ENCODE measurements at places on chromosomes 12 and 14. TPM values are rescaled to one million over a fixed set of nuclear protein-coding genes. Genes with fewer than 3 reads are reported as not detected.

SLCO1A2 gene
- 0.21 TPM for total RNA-seq

ANKRD52 gene
- total RNA-seq: 15.9 TPM

BHLHE41 gene
- 1.6 TPM for total RNA-seq

HNF1A gene
- not detected for total RNA-seq

ACSM4 gene
- not detected for total RNA-seq

SERPINA10 gene
- total RNA-seq: not detected

APEX1 gene
- 86.7 TPM for total RNA-seq

MYH7 gene
- not detected for total RNA-seq

SUDS3 gene
- 26.0 TPM for total RNA-seq

B4GALNT1 gene
- 25.6 TPM for total RNA-seq

TAS2R30 gene
- 3.0 TPM for total RNA-seq

SLC39A5 gene
- total RNA-seq: not detected

ADSS1 gene
- total RNA-seq: 2.9 TPM

COL2A1 gene
- total RNA-seq: 0.41 TPM

SOAT2 gene
- total RNA-seq: not detected
